Gastrocnemius medialis (tissue), 4 donors: ENCODE measurements at places on chromosomes 2 and 18.
A peak's percentile ranks its signal among the peaks of the same experiment; 100 is the strongest.

DNA sequence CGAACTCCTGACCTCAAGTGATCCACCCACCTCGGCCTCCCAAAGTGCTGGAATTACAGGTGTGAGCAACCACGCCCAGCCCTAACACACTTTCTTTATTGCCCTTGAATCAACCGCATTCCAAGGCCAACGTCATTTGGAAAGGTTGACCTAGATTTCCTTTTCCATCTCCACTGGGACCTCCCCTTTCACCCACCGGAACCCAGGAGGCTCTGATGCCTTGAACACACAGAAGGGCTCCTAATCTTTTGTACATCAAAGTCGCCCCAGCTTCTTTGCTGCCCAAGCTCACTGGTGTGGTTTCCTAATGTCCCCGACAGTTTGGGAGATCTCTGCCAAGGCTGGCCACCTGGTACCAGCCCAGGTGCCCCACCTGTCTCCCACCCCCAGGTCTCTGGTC, 46.2 kb upstream of the CAB39 start:
- DNase-seq = no peak

GRCh38 chr2:153072813-153073212, 354.4 kb downstream of the ARL6IP6 start:
- no peak for DNase-seq

DNA sequence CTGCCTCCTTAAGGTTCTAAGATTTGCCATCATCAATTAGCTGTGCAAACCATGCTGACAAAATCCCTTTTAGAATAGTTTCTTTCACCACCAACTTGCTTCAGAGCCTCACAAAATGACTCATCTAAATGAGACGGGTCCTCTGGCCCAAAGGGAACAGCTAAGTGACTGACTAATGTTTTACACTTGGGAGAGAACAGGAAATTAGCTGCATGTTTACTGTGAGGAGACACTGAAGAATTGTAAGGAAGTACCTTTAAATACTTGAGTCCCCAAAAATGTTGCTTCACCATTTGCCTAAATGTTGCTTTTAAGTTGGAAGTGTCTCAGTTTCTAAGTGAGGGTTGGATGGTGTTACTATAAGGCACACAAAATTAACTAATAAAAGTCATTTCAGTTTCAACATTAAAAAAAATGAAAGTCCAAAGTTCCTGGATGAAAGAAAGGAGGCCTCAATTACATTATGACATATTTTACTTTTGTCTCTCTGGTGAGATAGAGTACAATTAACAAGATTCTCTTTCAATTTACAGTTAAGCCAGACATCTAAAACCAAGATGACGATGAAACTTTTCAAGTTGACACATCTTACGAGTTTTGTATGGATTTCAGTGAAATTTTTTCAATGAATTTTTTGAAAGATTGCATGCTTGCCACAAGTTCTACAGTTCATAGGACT, 229.1 kb upstream of the FN1 start:
- peak; percentile 20 for DNase-seq

DNA sequence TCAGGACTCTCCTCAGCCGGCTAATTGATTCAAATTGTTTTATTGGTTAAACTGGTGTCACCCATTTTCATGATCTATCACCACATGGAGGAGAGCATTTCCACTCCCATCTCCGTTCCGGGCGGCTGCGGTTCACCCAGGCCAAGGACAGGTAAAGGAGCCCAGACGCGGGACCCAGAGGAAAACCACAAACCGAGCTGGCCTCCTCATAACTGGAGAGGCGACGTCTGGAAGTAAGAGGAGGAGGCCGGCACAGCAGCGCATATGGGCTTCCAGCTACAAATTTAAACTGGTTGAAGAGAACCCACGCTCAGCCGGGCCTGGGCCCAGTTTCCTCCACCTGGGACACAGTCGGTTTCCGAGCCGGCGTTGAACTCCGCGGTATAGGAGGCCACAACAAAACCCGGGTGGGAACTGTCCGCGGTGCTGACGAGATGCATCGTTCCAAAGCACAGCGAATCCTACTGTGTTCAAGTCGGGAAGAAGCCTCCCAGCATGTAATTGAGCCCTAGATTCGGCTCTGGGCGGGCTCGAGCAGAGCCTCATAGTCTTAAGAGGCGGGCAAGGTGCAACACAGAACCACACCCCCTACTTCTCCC, 3.0 kb upstream of the SKOR2 start:
- DNase-seq = no peak

DNA sequence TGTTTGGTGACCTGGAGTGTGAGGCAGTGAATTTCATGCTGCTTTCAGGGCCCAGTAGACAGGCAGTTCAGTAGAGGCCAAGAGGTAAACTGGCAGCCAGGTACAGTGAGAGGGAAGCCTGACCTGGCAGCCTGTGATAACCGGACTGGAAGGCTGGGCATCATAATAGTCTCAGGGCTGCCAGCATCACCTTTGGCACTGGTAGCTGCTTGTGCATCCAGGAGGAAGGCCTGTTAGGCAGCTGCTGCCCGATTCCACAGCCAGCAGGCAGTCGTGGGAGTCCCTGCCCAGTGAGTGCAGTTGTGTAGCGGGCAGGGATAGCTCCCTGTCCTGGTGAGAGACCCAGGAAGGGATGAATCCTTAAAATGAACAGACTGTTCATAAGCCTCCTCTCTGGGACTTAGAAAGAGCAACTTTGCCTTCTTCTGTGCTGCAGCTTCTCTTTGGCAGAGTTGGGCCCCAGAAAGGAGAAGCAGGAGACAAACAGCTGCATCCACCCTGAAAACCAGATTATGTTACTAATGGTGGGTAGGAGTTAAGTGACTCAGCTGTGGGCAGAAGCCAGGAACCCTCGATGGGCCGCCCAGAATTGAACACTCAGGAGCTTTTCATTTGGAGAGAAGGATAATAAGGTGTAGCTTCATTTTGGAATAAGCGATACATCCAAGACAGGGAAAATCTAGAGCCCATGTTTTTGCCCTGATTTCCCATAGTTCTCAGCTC, 8.1 kb upstream of the GPBAR1 start:
- no peak for DNase-seq

DNA sequence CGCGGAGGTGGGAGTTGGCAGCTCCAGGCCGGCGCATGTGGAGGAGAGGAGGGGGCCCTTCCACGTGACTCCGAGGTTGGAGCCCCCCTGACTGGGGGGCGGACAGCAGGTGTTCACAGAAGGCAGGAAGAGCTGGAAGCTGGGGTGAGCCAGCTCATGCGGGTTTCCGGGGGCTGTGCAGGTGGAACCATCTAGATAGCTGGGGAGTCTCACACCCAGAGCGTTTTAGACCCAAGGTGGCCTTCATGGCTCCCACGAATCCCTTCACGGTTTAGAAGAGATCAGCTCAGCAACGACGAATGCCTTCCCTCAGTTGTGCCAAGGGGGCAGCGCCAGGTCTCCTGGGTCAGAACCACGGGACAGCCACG, 740.5 kb upstream of the SALL3 start:
- no peak for DNase-seq

DNA sequence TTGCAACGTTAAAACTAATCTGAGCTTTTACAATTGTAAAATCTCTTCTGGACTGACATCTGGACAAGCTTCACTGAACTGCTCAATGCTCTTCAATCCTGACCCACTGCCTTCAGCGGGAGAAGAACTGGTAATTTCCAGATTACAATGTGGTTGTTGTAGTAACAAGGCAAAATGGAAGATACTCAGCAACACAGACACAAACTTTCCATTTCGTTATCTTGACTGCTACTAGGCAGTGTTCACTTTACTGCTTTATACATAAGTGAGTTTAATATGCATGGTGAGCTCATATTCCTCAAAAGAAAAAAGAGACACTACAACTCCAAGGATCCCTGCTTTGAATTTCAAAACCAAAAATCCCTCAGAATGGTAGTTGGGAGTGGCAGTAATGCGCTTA, 51.9 kb downstream of the GRB14 start:
- no peak for DNase-seq

DNA sequence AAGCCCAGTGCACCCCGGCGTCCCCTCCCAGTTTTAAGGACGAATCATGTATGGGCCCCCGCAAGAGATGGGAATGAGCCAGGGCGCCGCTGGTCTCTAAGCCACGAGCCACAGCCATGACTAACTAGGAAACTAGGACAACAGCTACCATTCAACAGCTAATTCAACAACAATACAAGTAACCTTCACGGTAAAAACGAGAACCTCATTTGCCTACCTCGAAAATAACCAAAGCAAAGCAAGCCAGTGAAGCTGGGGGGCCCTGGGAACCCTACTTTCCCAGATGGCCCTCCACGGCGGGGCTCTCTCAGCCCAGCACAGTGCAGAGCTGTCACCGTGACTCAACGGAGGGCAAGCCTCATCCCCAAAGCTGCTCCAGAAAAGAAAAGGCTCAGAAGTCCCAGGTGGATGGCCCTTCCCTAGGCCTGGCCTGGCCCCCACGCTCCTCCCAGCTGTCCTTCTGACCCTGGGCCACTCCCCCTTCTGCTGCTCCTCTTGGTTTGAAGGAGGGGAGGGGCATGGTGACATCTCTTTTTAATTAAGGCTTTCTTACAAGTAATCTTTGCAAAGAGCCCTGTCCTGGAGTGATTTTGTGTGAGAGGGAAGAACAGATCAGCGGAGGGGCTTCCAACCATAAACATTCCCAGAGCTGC, 126.3 kb downstream of the HDAC4 start:
- peak; percentile 67 for DNase-seq

DNA sequence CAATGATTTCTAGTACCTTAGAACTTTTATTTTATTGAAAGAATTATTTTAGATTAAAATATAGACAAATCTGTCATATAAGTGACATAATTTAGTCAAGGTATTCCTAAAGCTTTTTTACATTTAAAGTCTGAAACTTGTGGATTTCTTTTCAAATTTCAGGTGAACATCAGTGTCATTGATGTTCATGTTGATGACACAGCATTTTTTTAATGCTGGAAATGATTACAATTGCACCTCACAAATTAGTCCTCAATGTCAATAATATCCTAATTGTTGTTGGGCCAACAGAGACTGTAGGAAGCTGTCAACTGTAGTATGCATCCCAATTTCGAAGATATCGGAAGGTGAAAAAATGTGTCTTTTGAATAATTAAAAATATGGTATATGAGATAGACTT, 214.4 kb upstream of the ARL4C start:
- no peak for DNase-seq

- DNase-seq = no peak
Observed at GRCh38 chr2:20164734-20165478, 60.0 kb downstream of the SDC1 start.

DNA sequence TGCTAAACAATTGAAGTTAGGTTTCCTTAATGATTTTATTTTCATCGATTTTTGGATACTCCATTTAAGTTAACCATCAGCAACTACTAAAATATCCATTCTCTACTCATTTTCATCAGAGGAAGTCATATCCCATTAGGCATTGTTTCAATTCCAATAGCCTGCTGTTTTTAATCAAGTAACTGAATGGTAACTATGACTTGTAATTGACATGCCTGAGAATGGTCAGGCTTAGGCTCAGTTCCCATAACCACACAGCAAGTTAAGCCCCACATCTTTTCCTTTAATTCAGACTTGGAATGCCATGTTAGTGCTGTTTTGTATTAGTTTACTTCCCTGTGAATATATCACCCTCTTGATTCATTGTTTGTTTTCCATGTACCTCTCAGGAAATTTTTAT, 398.8 kb downstream of the ARHGAP15 start:
- DNase-seq = no peak

DNA sequence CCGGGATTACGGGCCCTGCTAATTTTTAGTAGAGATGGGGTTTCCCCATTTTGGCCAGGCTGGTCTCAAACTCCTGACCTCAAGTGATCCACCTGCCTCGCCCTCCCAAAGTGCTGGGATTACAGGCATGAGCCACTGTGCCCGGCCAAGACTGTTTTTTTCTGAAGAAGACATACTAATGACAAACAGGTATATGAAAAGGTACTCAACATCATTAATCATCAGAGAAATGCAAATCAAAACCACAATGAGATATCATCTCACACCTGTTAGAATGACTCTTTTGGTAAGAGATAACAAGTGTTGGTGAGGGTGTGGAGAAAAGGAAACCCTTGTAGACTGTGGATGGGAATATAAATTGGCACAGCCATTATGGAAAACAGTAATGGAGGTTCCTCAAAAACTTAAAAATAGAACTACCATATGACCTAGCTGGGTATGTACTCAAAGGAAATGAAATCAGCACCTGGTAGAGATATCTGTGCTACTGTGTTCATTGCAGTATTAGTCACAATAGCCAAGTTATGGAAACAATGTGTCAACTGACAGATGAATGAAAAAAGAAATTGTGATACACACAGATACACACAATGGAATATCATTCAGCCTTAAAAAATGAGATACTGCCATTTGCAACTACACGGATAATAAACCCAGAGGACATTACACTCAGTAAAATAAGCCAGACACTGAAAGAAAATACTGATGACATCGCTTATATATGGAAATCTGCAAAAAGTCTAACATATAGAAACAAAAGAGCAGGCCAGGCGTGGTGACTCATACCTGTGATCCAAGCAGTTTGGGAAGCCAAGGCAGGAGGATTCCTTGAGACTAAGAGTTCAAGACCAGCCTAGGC, 20.8 kb downstream of the SOS1 start:
- no peak for DNase-seq

GRCh38 chr2:180360283-180360618, 353.2 kb upstream of the CWC22 start:
- no peak for DNase-seq

GRCh38 chr2:127943186-127943585, 57.4 kb upstream of the AMMECR1L start:
- no peak for DNase-seq

DNA sequence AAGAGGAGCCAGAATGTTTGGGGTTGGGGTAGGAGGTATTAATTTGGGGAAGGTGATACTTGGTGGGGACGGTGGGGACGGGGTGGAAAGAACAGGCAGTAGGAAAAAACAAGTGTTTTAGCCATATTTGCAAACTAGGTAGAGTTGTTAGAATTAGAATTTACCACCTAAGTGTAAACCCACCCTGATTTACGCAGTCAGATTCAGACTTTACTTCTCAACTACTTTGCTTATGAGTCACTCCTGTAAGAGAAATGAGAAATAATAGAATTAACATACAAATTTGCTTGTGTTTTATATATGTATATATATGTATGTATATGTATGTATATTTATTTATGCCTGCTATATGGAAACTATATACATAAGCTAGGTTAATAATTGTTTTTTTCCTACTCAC, 1168.2 kb upstream of the ZEB2 start:
- DNase-seq = no peak
